ENCODE measurements at places on chromosomes 3 and 15.

GRCh38 chr3:16885593-16886302 lies 993 bp downstream of the PLCL2 start:
- DNase-seq, result no peak

DNA sequence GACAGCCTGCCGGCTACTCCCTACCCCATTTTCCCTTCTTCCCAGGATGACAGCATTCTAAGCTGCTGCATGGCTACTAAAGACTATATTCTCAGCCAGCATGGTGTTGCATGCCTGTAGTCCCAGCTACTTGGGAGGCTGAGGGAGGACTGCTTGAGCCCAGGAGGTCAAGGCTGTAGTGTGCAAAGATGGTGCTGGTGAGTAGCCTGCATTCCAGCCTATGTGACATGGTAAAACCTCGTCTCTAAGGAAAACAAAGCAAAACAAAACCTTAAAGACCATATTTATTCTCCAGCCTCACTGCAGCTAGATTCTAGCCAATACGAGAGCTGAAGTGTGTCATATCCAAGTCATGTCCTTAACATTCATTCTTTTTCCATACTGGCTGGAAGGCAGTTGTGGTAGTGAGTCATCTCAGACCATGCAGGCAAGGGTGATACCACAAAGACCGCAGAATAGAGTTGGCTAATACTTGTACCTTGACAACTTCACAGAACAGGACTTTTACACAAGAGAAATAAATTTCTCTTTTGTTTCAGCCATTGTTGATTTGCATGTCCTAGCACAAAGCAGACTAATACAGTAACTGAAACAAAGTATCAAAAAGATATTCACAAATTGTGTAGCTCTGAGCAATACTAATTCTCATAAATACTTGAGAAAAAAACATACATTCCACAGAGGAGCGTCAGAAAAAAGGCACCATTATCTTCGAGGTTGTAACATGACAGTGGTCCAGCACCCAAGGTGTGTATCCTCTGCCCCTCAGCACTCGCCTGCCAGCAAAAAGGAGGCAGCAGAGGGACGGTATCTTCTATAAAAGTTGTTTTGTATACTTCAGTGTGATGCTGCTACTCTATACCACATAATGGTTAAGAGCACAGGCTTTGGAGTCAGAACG lies 14.8 kb downstream of the PBRM1 start:
- DNase-seq, result peak; percentile 13

DNA sequence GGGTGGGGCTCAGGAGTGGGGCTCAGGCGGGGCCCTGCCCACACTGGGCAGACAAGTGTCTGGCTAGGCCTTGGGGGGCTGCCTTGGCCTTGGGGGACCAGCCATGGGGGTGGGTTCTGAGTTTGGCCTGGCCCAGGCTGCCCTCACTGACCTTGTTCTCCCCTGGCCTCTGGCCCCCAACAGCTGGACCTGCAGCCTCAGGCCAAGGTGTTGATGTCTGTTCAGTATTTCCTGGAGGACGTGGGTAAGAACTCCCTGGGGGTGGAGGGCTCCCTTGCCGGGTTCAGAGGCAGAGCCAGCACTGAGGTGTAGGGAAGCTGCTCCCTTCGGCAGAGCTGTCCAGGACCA lies 20.0 kb downstream of the PRKCD start:
- no peak for DNase-seq

GRCh38 chr3:162492446-162493081 lies 996.0 kb downstream of the OTOL1 start:
- no peak for DNase-seq

- no peak for DNase-seq
Observed at GRCh38 chr15:55652359-55652758, 64.2 kb upstream of the PYGO1 start.

DNA sequence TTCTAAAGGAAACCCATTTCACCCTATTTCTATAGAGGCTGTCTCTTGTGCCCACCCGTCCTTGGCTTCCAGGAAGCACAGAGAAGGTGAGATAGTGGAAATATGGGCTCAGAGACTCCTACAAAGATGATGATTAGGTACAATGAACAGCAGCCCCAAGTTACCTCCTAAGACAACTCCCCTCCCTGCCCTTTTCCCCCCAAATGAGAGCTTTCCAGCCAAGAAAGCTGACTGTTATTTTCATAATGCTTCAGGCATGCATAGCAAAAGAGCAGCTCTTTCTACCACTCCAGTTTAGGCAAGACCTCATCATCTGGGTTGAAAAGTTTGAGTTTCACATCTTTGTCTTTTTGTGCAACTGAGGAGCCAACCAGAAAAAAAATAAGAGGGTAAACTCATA lies 248.8 kb upstream of the ADAMTS9 start:
- DNase-seq, result no peak

- DNase-seq, result no peak
Observed at GRCh38 chr3:195208631-195209030, 62.3 kb downstream of the XXYLT1 start.

- no peak for DNase-seq
Observed at GRCh38 chr3:141389703-141390102, 21.4 kb downstream of the ZBTB38 start.

DNA sequence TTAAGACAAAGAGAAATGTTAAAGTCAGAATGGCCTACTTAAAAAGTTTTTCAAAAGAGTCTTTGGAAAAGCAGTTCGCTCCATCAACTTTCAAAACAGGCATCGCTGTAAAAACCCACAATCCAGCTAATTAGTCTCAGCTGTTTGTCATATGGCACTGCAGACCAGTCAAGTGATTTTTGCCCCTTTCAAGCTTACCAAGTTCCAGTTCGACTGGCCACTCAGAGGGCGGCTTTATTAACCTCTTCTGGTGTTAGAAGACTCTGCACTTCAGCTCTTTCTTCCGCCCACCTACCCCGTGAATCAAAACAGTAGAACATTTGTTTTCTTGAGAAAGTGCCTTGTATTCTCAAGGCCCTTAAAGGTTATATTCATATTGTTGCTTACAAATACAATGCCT lies 19.3 kb downstream of the RAB27A start:
- DNase-seq, result no peak

- DNase-seq, result no peak
Observed at GRCh38 chr15:52289629-52290081, 5.9 kb downstream of the MYO5C start.

GRCh38 chr3:134792700-134793099 lies 2.4 kb upstream of the EPHB1 start:
- DNase-seq, result no peak

GRCh38 chr15:29792426-29793159 lies 29.7 kb downstream of the TJP1 start:
- DNase-seq, result no peak

- no peak for DNase-seq
Observed at GRCh38 chr3:150150633-150151032, 179.9 kb upstream of the PFN2 start.

GRCh38 chr3:87333393-87333892 lies 57.1 kb upstream of the POU1F1 start:
- no peak for DNase-seq

DNA sequence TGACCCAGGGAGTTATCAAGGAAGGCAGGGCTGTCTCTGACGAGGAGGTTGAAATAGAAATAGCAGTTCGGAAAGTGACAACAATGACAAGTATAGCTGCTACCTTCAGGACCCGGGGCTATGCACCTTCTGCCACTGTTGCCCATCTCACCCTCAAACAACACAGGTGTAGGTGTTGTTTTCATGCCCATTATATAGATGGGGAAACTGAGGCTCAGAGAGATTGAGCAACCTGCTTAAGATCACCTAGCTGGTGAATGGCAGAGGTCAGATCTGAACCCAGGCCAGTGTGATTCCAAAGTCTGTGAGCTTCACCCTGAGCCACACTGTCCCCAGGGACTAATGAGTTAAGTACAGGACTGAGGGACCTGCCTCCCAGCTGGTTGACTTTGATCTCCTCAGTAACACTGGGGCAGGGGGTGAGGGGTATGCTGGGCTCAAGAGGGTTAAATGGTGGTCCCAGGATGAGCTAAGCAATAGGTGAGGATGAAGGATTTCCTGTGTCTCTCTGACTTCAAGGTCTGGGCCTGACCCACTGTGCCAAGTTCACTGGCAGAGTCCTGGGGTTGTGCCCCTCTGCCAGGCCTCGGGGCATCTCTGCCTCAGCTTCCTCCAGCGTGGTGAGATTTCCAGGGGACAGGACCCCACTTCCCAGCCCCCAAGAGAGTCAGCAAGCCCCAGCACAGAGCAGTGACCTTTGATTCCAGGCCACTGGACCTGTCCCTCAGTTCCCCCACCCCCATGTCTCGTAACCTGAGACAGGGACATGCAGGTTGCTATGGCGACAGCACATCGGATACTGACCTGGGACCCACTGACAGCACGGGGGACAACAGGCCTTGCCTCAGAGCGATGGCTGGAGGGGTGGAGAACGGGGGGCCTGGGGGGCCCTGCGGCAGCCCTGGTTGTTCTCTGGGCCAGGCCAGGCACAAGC lies 35.0 kb downstream of the ATP2B2 start:
- no peak for DNase-seq

DNA sequence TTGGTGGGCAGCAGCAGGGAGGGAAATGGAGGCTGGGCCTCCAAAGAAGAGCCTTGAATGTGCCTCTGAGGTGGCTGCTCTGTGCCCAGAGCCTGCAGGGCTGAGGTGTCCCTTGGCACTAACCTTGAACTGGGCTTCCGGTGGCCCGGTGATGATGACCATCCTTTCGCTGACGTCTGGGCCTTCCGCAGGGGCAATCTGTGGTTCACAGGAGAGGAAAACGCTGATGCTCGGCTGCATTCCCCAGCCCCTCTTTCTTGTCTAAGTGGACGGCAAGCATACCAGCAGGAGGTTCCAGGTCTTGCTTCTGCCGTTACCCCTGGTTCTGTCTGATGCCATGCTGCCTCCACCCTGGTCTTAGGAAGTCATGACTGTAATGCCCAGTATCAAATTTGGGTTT lies 65.9 kb downstream of the SENP2 start:
- no peak for DNase-seq

DNA sequence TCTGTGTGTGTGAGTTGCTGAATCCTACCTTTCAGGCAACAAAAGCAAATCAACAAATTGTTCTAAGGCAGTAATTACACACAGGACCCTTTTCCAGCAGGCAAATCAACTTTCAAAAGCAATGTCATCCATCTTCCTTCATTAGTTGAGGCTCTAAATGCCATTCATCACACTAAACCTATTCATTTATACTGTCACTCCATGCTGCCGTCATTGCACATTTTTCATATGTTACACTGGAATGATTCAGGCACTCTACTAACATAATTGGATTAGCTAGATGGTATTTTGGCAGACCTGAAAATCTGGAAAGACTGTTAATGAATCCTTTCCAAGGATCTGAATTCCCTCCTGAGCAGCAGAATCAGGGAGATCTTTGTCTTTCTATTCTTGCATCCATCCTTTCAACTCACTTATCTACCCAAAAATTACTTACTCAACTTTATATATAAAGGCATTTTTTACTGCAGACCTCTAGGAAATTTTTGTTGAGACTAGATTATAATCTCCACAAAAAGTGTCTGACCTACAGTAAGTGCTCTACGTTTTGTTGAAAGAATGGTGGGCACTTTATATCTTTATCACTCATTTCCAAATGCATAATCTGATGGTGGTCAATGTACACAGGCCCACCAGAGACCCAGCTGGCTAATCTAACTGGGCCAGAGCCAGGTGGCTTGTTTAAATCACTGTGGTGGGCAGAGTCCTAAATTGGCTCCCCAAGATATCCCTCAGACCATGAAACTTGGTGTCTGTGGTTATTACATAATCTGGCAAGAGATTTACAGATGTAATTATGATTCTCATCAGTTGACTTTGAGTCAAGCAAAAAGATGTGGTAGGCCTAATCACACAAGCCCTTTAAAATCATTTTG lies 25.0 kb downstream of the MIX23 start:
- no peak for DNase-seq

DNA sequence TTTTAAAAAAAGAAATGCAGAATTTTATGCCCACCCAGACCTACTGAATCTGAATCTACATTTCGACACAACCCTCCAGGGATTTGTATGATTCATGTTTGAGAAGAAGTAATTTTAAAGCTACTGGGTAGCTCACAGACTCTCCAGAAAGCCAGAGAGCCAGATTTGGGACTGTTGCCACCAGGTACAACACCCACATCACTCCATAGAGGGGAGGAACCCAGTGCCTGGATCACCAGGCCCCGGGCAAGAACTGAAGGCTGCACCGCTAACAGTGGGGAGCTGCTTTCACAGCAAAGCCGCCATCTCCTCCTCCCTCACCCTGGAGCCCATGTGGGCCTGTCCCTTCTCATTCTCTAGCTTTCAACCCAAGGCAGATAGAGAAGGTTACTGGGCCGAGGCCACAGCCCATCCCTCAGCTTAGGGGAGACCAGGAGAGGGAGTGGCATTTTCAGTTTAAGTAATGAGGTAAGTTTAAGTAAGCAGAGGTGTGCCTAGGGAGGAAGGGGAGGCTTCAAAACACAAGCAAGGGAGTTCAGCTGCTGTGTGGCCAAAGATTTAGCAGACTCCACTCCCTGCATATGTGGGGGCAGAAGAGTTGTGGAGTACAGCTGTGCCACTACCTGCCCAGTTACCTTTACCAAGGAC lies 109.8 kb downstream of the IL12A start:
- no peak for DNase-seq

- DNase-seq, result no peak
Observed at GRCh38 chr3:119873646-119874045, 91.7 kb downstream of the NR1I2 start.

GRCh38 chr15:99132634-99133287 lies 27.9 kb downstream of the SYNM start:
- DNase-seq, result no peak

- DNase-seq, result no peak
Observed at GRCh38 chr15:31236184-31237042, 90.2 kb upstream of the KLF13 start.

DNA sequence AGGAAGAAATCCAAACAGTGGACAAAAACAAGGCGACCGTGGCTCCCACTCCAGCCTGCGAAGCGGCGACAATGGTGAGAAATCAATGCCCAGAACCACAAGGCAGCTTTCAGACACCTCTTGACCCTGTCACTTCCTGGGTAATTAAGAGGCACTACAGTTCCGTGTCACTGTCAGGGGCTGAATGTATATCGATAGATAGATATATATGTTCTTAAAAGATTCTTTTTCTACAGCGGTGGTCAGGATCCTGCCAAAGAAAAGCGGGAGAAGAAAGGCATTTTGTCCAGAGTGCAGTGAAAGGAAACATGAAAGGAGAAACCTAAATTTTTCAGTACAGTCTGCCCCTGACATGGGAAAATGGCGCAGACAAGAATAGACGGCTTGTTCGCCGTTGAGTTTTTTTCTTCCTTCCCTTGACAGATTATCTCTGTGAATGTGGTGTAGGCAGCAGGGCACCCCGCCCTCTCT lies 56.2 kb upstream of the HES1 start:
- no peak for DNase-seq

GRCh38 chr3:38581774-38582173 lies 67.7 kb downstream of the SCN5A start:
- DNase-seq, result no peak

- no peak for DNase-seq
Observed at GRCh38 chr15:44058126-44058525, 136.9 kb downstream of the FRMD5 start.

Data from activated CD8-positive, alpha-beta memory T cell treated with anti-CD3 and anti-CD28 coated beads for 4 hours (primary cell).